Stimulated activated CD8-positive, alpha-beta memory T cell treated with anti-CD3 and anti-CD28 coated beads, Interleukin-4, amount 100 ng/mL, for 4 hours (primary cell): ENCODE measurements at places on chromosomes 12 and 14.

- no peak for DNase-seq
Observed at GRCh38 chr14:104121142-104121541, 17.2 kb upstream of the KIF26A start.

GRCh38 chr14:87139299-87139698 lies 853.7 kb downstream of the GALC start:
- no peak for DNase-seq

DNA sequence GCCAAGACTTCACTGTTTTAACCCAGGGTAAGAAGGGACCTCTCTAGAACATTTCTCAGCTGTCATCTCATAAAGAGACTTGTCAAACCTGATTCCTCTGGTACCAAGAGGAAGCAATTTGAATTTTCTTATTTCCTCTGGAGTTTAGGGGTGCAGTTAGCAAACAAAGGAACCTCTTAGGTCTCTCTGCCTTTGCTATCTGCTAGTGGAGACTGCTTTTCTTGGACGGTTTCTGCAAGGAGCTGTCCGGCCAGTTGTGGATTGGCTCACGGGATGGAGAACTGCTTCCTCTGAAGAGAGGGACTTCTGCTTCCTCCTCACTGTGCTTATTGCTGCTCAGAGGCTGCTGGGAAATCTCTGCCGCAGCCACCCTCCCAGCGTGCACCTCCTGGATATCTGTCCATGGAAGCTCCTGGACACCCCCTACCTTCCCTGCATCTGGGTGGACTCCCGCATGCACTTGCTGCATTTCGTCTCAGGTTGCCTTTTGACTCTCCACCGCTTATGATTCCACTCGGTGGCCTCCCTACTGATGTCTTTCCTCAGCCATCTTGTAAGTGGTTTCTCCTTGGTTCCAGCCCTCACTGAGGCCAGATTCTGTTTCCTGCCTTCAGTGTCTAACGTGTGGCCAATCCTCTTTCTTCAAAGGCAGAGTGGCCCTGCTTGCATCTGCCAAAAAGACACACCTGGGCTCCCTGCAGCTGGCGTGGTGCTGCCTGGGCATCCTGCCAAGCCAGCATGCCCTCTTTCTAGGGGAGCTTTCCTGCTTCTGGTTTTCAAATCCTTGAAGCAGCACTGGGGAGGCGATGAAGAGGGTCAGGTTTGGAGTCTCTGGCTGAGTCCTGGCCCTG lies 187.3 kb downstream of the CHST11 start:
- DNase-seq = no peak

DNA sequence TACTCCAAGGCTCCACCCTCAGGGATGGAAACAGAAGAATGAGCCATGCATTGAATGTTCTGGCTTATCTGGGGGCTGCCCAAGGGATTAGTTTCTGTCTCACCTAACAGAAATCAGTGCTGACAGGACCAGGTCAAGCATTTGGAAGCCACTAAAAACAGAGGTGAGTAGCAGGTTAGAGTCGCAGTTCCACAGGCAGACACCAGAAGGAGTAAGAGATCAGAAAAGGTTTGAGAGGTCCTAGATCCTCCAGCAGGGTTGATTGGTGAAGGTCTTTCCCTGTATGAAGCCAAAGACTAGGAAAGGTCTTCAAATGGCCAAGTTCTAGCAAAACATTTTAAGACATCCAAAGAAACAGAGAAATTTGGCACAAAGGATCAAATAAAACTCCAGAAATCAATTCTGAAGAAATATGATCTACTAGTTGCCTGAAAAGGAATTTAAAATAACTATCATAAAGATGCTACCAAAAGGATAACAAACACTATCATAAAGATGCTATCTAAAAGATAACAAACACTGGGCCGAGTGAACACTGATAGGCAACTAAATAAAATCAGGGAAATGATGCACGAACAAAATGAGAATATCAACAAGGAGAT lies 19.5 kb upstream of the TTC9 start:
- DNase-seq = no peak

- no peak for DNase-seq
Observed at GRCh38 chr14:105041841-105042765, 21.2 kb upstream of the CDCA4 start.

GRCh38 chr14:26255213-26255612 lies 342.6 kb downstream of the NOVA1 start:
- DNase-seq = no peak

- no peak for DNase-seq
Observed at GRCh38 chr12:99133401-99133800, 488.3 kb downstream of the APAF1 start.

GRCh38 chr12:15770581-15770980 lies 18.6 kb downstream of the EPS8 start:
- DNase-seq = no peak

DNA sequence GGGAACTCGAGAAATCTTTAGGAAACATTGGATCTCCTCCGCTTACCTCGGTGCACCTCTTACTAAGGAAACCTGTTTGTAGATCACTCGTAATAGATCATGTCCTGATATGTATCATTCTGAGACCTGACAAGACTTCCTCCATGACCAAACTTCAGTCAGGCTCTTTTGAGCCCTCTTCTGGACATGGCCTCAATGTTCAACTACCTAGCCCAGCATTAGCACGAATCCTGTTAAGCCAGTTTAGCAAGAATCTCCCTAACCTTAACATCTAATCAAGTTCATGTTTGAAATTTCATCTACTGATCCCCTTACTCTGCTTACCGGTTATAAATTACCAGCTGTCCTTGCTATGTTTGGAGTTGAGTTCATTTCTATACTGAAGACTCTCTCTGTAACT lies 713.9 kb upstream of the USP15 start:
- no peak for DNase-seq

- DNase-seq = no peak
Observed at GRCh38 chr14:63956326-63956725, 103.5 kb downstream of the SYNE2 start.
